A549 treated with AZD2906 at 1 μM for 4 hours (cell line): ENCODE measurements at places on chromosomes 12 and 14. TPM values are rescaled to one million over a fixed set of nuclear protein-coding genes. Genes with fewer than 3 reads are reported as not detected.

The CLEC1B gene
- total RNA-seq: not detected in 5 replicates

The HSPA2 gene
- total RNA-seq: 30.7 to 39.2 TPM (median 33.3 TPM) in 5 replicates

The WSB2 gene
- 58.4 to 66.0 TPM (median 63.5 TPM) in 5 replicates for total RNA-seq

The MRPS35 gene
- total RNA-seq: 86.8 to 100 TPM (median 89.2 TPM) in 5 replicates

The RDH16 gene
- 0.10 to 0.39 TPM (median 0.23 TPM) in 5 replicates for total RNA-seq

The TMEM30B gene
- total RNA-seq: 0.16 to 0.25 TPM (median 0.22 TPM) in 5 replicates

The MSRB3 gene
- 20.4 to 22.6 TPM (median 22.4 TPM) in 5 replicates for total RNA-seq

The DBX2 gene
- not detected in 5 replicates for total RNA-seq
